ENCODE measurements at places on chromosomes 11 and 22.

DNA sequence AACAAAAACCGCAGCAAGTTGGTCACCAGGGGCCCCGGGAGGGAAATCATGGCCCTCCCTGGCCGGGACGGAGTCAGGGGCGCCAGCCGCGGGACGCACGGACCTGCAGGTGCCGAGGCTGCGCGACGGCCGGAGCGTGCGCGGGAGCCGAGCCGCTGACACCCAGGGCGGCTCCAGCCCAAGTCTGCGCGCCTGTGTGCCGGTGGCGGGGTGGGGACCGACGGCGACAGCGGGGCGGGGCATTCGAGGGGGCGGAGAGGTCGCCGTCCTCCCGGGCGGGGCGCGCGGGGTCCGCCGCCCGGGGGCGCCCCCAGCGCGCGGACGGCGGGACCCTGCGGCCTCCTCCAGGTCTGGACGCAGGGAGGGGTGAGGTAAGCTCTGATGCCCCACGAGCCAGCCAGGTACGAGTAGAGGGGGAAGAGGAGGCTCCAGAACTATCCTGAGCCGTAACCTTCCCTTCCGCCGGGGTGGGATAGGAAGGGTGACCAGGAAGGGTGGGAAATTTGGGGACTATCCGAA lies at the start of gene ESAM:
ESAM (minus strand) TSS at position 186 of the 519 bp plus-strand sequence; CDS start at position 50, 136 bp downstream.
- DNase-seq, result peak; percentile 65

DNA sequence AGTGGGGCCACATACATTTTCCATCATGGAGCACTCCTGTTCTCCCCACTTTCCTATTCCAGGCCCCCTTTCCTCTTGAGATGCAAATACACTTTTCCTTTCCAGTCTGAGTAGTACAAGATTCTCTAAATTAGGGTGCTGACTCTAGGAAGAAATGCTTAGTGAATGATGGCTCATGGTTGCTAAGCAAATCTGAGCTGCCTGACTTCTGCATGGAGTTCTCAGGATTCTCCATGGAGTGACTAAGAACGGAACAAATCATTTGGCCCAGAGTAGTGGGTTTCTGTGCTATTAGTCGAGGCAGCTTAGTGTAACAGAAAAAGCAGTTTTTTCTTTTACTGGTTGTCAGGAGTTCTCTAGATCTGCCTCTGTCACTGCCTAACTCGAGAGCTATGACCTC lies 65.4 kb upstream of the NTM start:
- DNase-seq, result no peak

DNA sequence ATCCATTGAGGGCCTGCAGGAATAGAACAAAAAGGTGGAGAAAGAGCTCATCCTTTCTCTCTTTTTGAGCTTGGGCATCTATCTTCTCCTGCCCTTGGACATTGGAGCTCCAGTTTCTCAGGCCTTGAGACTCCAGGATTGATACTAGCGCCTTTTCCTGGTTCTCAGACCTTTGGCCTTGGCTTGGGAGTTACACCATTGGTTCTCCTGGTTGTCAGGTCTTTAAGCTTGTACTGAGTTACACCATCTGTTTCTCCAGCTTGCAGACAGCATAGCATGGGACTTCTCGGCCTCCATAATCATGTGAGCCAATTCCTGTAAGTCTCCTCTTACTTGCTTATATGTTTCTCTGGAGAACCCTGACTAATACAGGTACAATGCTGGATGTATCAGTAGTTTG lies 72.6 kb downstream of the GRK3 start:
- no peak for DNase-seq

DNA sequence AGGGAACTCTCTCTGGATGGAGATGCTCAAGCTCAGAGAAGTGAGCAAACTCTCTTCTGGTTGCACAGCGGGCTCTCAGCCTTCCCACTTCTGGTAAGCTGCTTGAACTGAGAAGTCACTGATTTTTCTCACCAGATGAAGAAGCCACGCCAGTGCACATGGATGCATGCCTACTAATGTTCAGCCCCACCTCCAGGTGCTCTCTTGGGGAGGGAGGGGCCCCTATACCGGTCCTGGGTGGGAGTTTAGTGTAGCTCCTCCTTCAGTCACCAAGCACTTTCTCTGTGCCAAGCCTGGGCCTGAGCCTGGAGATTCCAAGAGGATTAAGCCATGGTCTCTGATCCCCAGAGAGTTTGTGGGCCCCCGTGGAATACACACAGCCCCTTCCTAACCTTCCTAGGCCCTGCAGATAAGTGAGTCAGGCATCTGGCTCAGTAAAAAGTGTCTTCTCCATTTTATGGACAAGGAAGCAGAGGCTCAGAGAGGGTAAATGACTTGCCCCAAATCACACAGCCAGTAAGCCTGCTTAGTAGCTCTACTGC lies 142.2 kb downstream of the ST3GAL4 start:
- DNase-seq, result no peak

GRCh38 chr11:69498614-69499175 lies 17.2 kb downstream of the LINC01488 start:
- no peak for DNase-seq

DNA sequence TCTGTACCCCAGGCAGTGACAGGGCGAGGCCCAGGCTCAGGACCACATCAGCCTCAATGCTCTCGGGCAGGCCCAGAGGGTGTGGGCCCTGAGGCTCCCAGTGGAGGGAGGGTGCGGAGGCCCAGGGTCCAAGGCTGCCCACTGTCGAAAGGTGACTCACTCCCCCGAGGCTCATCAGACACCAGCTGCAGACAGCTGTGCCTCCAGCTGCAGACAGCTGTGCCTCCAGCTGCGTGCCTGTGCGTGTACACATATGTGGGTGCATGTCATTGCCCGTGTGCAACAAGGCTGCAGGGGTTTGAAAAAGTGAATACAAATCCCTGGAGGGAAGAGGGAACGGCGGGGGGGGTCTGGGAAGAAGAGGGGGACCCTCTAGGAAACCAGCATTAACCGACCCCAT lies 134.3 kb downstream of the BRD1 start:
- DNase-seq, result no peak

DNA sequence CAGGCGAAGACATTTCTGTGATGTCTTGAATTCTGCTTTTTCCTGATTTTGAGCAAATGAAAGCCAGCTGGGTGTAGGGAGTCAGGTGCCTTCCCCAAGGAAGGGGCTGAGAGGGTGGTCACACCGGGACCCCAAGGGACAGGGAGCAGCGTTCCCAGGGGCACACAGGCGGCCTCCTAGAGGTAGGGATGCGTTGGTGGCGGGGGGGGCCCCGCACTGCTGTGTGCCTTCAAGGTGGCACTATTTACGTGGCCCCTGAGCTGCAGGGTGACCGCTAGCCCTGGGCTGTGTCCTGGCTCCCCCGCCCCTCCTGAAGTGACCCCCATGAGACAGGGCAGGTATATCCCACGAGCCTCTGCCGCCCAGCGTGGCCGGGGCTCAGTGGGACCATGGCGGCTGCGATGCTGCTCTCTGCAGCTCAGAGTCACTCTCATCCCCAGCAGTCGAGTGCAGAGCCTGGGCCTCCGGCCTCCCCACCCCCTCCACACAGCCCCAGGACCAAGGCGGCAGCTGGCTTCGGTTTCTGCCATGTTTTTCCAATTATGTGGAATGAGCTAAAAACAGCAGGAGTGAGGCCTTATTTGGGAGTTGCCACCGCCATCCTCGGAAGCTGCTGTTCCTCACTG lies 60.9 kb downstream of the LRP5 start:
- DNase-seq, result no peak

DNA sequence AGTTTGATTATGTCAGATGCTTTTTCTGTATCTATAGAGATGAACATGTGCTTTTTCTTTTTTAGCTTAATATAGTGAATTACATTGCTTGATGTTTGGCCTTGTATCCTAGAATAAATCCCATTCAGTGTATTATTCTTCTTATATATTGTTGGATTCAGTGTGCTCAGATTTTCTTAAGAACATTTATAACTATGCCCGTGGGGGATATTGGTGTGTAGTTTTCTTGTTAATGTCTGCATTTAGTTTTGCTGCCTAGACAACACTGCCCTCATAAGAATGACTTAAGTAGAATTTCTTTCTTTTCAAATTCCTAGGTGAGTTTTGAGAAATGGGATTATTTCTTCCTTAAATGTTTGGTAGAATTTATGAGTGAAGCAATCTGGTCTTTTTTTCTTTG lies 98.5 kb downstream of the TMEM135 start:
- DNase-seq, result no peak

All from CD4-positive, CD25-positive, alpha-beta regulatory T cell (primary cell).